Left lobe of liver (tissue), 2 donors: ENCODE measurements at places on chromosomes 7 and 10.
A peak's percentile ranks its signal among the peaks of the same experiment; 100 is the strongest.

DNA sequence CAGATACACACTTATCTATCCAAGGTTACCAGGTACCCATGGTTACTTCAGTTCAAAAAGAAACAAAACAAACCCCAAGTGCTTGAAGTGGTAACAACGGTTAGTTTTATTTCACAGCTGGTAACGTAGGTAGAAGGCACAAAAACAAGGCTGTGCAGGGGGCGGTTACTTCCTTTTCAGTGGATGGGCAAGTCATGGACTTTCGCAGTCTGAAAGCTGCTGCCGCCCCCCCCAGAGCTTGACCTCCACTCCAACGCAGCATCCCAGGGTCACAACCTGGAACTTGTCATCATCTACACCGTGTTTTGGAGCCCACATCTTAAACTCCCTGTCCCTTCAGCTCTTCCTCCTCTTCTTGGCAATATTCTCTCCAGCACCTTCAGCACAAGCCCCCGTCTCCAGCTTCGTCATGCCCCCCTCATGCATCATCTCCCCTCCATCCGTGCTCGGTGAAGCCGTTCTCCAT lies 181.2 kb upstream of the ITGB1 start:
- DNase-seq, result no peak

- DNase-seq, result no peak
Measured at GRCh38 chr10:62048470-62048869, 147.0 kb downstream of the ARID5B start.

- peak; percentile 91 for DNase-seq
Measured at GRCh38 chr7:26201247-26202018, at the start of gene CBX3. Gene CBX3, plus strand, starts transcription at chr7:26201745. Its CDS starts 1,254 bp downstream, at chr7:26202999.

GRCh38 chr10:103752680-103753248 lies 102.6 kb downstream of the SH3PXD2A start:
- DNase-seq, result no peak

DNA sequence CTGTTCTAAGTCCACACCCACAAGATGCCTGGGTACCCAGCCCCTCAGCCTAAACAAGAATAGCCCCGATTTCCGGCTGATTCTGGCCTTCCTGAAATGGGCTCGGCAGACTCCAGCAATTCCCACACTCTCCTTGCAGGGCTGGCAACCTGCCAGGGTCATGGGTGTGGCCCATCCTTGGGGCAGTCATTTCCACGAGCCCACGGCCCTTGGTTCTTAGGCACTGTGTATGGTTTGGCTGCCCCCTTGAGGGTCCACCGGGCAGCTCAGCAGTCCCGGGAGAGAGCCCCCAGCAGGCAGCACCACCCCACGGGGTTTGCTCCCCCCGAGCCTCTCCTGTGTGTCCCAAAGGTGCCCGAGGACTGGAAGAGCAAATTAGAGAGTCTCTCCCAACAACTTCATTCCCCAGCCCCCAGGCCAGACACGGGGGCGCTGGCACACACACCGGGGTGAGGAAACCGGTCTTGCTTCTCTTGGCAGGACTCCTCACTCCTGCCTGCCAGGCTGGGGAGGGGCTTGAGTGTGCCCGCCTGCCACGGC lies 142.2 kb downstream of the EMX2 start:
- no peak for DNase-seq

- DNase-seq, result peak; percentile 83
Measured at GRCh38 chr10:30186371-30186875, 127.0 kb upstream of the JCAD start.

GRCh38 chr10:59753267-59753666 lies at the start of gene MRLN:
Gene MRLN, minus strand, starts transcription at chr10:59753455.
- no peak for DNase-seq

DNA sequence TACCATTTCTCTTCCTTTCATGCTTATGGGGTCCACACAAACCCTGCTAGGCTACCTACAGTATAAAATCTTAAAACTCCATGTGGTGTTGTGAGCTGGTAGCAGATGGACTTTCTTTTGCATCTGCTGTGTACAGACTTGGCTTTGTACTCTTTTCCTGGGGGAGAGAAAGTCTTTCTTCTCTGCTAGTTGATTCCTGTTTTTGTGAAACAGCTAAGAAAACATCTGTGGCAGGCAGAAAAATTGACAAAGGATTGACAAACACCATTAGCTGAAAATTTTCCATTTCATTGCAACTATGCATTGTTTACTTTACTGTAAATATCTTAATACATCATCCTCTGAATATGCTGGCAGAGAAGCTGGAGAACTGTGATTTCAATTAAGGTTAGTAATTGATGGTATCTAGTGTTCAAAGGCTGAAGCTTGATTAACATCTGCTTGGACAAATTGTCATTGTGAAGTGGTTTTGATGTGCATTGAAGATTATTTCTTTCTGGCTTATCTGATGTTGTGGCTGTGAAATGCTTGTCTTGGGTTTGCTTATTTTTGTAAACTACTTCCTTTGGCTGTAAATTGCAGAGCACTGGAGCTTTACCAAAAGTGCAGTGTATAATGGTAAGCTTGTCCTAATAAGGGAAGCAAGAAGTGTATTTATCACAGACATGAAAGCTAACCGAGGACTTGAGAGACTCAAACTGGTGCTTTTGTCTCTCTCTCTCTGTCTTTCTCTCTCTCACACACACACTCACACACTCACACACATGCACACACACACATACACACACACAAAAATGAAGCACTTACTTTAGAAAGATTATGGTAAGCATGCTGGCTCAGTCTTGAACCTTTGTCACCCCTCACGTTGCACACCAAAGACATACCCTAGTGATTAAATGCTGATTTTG lies at the start of gene FOXP2:
FOXP2 (plus strand) TSS at position 660 of the 908 bp plus-strand sequence. CDS start 11,697 bp downstream, outside the sequence.
- DNase-seq, result peak; percentile 47
